ENCODE measurements at places on chromosomes 7 and 10.

GRCh38 chr10:12656518-12657142, 307.3 kb downstream of the CAMK1D start:
- peak; percentile 74 for DNase-seq

DNA sequence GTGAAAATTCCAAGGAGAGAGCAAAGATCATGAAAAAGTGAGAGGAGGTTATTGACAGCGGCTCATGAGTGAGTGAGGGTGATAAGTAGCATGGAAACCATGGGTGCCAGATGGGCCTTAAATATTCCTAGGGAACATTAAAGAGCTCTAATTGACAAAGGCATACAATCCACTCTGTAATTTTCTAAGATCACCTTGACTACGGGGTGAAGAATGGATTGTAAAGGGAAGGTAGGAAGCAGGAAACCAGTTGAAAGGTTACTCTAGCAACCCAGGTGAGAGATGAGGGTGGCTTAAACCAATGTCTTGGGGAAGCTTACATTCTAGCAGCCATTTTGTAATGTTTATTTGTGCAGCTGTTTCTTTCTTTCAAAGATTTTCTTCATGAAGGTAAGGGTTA, 75.7 kb downstream of the RSU1 start:
- no peak for DNase-seq

- DNase-seq: no peak
Observed at GRCh38 chr7:69840248-69840647, 242.0 kb downstream of the AUTS2 start.

DNA sequence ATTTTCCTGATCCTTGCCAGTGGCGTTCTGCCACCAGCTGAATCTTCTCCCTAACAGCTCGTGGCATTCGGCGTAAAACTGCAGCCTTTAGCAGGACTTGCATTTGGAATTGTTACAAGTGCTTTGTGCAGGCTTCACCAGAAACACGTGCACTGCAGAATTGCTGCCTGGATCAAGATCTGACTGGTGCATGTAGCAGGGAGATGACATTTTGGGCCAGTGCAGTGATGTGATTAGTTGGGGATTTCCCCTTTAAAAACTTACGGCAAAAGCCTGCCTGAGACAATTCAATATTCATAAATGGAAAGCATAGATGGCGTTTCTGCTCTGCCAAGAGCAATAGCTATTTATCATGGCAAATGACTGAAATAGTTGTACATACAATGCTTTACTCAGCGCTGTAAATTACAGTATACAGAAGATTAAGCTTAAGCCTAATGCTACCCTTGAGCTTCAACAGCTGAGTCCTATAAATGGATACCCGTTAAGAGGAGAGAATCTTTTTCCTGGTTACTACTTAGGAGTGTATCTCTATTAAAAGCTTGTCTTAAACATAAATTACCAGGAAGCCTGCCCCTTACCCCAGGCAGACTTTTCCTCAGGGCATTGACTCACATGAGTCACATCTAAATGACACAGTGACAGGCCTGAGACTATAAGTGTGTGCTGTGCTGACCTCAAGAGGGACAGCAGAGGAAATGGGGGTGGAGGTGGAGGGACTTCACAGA, 106.3 kb downstream of the ATXN7L1 start:
- peak; percentile 27 for DNase-seq

GRCh38 chr10:68301790-68302502, 29.9 kb upstream of the HNRNPH3 start:
- DNase-seq: peak; percentile 68

GRCh38 chr7:4167385-4167910, 514.6 kb upstream of the FOXK1 start:
- no peak for DNase-seq

GRCh38 chr7:37925620-37926019, 5.2 kb downstream of the EPDR1 start:
- DNase-seq: no peak

DNA sequence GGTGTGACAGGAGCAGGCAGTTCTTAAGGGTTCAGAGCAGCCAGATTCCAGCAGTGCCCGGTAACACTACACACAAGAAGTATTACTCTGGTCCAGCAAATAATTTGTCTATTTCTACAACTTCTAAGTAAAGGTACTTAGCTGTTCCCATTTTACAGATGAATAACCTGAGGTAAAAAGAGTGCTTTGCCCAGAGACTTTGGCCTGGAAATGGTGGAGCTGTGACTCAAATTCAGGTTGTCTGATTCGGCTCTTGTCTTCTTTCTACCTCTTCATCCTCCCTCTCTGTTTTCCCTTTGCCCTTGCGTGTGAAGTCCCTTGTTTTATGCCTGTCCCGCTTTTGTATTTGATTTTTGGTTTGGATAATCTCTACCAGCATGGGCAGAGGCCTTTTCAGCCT, 17.1 kb downstream of the SFRP5 start:
- DNase-seq: no peak

- DNase-seq: no peak
Observed at GRCh38 chr7:12233175-12233574, 22.1 kb downstream of the TMEM106B start.

GRCh38 chr10:76088980-76089379, 657.6 kb downstream of the LRMDA start:
- no peak for DNase-seq

GRCh38 chr7:141463986-141464385, 87.2 kb upstream of the AGK start:
- peak; percentile 5 for DNase-seq

GRCh38 chr7:20447021-20447650, 116.4 kb downstream of the ITGB8 start:
- DNase-seq: no peak

- no peak for DNase-seq
Observed at GRCh38 chr10:133475425-133475734, 21.6 kb downstream of the SCART1 start.

GRCh38 chr7:1939434-1940401, 269.6 kb downstream of the ELFN1 start:
- DNase-seq: no peak

DNA sequence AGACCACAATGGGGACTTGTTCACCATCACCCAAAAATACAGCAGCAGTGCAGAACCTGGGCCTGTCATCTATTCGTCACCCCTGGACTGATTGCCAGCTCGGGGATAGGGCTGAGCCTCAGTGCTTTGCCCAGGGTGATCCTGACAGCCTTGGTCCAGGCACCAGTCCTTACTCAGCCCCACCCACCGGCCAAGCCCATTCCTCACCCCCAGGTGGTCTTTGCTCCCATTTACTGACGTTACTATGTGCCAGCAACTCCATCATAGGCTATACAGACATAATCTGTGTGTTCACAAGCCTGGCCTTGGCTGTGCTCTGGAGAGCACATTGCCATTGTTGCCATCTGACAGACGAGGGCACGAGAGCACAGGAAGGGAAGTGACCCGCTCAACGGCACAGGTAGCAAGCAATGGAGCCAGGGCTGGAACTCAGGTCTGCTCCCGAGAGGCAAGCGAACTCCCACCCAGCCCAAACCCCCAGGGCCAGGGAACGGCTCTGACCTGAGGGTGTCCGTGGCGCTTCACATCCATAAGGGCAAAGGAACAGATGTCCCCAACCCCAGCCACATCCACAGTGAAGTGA, 6.8 kb downstream of the ATG9B start:
- no peak for DNase-seq
